Substantia nigra (tissue), 51 donors: ENCODE measurements at places on chromosomes 4 and X.

- no peak for DNase-seq
Observed at GRCh38 chr4:114694770-114695169, 96.2 kb downstream of the UGT8 start.

GRCh38 chrX:142095651-142096245 lies 109.3 kb downstream of the MAGEC2 start:
- DNase-seq = no peak

- no peak for DNase-seq
Observed at GRCh38 chr4:41323179-41323578, 66.5 kb downstream of the UCHL1 start.

- DNase-seq = no peak
Observed at GRCh38 chrX:103467887-103468286, 51.4 kb downstream of the RAB40A start.

DNA sequence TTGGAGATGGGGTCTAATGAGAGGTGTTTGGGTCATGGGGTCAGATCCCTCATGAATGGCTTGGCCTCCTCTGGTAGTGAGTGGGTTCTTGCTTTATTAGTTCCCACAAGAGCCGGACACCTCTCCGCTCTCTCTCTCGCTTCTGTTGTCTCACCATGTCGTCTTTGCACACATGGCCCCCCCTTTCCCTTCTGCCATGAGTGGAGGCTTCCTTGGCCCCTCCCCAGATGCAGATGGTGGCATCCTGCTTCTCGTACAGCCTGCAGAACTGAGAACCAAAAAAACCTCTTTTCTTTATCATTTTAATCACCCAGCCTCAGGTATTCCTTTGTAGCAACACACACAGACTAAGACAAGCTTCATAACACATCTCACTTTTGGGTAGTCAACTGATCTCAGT lies 49.6 kb upstream of the SPRY1 start:
- no peak for DNase-seq

- DNase-seq = no peak
Observed at GRCh38 chrX:97740044-97740443, 856.3 kb downstream of the RPA4 start.

DNA sequence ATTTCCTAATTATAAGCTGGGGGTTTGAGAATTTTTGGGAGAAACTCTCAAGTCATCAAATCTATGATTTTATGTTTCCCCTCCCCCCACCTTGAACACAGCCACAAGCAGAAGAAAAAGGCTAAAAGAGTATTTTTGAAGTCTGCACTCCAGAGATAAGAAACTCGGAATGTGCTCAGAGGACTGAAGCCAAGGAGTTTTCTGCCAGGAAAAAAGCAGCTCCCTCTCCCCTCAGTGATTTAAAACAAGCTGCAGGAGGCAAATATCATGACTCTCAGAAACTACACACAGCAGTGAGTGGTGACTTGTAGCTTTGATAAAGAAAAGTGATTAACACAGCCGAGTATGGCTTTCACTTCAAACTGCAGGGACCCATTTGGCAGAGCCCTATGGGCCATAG lies 800.2 kb upstream of the FTHL17 start:
- no peak for DNase-seq

DNA sequence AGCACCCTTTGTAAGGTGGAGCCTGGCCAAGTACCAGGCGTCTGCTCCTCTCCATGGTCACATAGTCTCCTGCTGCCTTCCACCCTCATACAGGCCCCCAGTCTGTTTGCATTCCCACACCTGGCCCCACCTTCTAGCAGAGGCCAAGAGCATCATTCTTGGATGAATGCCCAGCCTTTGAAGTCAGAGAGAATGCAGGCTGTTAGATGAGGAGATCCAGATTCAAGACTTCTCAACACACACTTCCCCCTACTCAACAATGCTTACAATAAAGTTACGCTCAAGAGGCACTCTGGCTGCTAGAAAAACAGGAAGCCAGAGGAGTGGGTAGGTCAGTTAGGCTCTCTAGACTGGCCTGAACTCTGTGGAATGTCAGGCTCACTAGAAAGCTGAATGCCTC lies 43.3 kb downstream of the SHROOM4 start:
- DNase-seq = no peak

- no peak for DNase-seq
Observed at GRCh38 chr4:84579403-84579776, 3.5 kb upstream of the CDS1 start.

- DNase-seq = no peak
Observed at GRCh38 chr4:7236847-7237246, 44.5 kb downstream of the SORCS2 start.

GRCh38 chr4:143386812-143387211 lies 50.1 kb downstream of the GAB1 start:
- no peak for DNase-seq

DNA sequence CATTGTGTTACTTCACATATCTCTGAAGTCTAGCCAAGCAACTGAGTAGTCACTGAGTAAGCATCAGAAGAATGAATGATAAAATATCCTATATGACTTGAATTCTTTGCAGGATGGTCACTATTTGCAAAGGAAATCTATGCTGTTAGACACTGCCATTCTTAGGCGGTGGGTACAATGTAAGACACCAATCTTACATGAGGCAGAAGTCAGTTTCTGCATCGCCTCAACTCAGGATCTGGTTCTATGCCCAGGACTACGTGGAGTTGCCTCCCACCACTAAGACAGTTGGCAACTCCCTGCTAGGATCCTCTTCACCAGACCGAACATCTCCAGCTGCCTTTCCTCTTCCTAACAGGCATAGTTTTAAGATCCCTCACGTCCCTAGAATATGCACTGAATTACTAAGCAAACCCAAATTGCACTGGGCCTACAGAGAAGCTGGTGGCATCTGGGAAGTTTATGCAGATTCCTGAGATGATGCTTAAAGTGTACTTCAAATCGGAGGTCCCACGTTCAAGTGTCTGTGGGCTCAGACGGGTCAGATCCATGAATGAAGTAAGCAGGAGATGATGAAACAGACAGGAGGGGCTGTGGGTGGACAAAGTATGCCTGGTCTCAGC lies 45.6 kb downstream of the SEL1L3 start:
- DNase-seq = no peak

- no peak for DNase-seq
Observed at GRCh38 chrX:136182414-136182813, 35.1 kb downstream of the FHL1 start.

GRCh38 chr4:18621186-18621585 lies 599.6 kb upstream of the LCORL start:
- no peak for DNase-seq
